Activated CD8-positive, alpha-beta memory T cell treated with anti-CD3 and anti-CD28 coated beads for 24 hours (primary cell): ENCODE measurements at places on chromosomes 6 and 20.

GRCh38 chr20:57080796-57081195, 185.6 kb downstream of the BMP7 start:
- DNase-seq = no peak

DNA sequence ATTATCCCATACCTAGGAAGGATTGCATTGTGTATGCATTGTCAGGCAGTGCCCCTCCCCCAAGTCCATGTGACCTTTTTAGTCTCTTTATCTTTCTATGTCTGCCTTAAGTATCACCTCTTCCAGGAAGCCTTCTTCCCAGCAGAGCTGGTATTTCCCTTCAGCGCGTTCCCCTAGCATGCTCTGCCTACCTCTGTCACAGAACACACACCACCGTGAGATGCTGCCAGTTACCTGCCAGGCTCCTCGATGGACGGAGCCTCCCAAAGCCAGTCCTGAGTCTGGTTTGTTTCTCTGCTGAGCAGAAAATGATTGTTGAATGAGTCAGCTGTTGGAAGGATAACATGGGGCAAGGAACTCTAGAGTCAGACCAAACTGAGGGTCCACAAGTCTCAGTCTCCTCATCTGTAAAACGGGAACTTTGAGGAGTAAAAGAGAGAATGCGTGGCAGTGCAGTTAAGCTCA, 11.3 kb upstream of the ZNF335 start:
- DNase-seq = no peak

DNA sequence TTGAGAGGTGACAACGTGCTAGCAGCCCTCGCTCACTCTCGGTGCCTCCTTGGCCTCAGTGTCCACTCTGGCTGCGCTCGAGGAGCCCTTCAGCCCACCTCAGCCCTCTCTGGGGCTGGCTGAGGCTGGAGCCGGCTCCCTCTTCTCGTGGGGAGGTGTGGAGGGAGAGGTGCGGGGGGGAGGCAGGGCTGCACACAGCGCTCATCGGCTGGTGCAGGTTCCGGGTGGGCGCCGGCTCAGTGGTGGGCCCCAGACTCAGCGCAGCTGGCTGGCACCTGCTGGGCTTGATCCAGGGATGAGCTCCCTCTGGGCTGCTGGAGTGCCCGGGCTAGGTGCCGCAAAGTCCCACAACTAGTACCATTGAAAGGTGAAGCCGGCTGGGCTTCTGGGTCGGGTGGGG, 957.8 kb upstream of the GJE1 start:
- DNase-seq = no peak

DNA sequence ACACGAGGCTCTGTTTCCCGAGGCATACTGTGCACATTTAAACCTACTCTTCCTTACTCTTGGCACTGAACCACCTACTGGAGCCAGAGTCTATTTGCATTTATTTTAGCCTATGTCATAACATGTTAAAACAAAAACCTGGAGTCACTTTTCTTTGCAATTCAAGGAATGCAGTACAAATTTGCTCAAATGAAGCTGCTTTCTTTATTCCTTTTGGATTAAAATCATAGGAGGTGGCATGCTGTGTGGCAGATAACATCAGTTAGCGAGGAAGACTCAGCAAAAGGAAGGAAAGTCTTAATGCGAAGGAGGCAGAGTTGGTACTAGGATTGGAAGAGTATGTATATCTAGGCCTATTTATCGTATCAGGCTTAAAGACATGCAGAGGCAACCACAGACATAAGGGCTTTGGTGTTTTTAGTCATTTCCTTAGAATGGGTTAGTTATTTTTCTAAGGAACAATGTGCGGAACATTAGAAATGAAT, 92.9 kb downstream of the SAMD3 start:
- DNase-seq = no peak

- no peak for DNase-seq
Observed at GRCh38 chr6:138815797-138816528, 20.1 kb downstream of the ECT2L start.

DNA sequence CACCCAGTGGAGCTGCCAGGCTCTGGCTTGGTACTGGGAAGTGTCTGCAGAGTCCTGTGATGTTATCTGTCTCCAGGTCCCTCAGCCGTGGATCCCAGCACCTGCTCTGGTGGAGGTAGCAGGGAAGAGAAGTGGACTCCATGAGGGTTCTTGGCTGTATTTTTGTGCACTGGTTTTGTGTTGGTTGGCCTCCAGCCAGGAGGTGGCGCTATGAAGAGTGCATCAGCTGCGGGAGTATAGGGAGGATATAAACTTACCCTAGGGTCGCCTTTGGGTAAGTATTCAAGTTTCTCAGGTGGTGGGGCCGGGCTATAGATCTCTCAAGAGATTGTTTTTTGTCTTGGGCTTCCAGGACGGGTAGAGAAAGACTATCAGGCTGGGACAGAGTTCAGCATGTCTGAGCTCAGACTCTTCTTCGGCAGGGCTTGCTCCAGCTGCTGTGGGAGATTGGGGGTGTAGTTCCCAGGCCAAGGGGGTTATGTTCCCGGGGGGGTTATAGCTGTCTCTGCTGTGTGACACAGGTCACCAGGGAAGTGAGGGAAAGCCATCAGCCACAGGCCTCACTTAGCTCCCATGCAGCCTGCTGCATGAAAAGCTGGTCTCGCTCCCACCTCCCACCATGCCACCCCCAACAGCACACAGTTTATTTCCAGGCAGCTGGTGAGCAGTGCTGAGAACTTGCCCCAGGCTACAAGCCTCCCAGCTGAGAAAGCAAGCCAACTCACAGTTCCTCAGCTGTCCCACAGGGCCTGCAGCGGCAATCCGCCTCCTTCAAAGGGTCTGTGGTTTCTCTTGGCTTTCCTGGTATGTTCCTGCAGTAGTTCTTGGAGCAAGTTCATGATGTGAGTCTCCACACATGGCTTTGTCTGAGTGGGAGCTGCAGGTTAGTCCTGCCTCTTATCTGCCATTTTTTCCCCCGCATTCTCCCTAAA, 115.7 kb downstream of the AIG1 start:
- DNase-seq = no peak

- no peak for DNase-seq
Observed at GRCh38 chr6:107989166-107990094, 31.4 kb upstream of the SEC63 start.

GRCh38 chr6:106180208-106180607, 94.1 kb downstream of the PRDM1 start:
- no peak for DNase-seq

GRCh38 chr6:169164451-169164850, 89.2 kb downstream of the THBS2 start:
- no peak for DNase-seq

GRCh38 chr6:158825951-158826306, 6.8 kb upstream of the EZR start:
- peak; percentile 9 for DNase-seq

- DNase-seq = no peak
Observed at GRCh38 chr6:75947935-75948334, 124.5 kb downstream of the IMPG1 start.

- no peak for DNase-seq
Observed at GRCh38 chr20:17849901-17850683, 118.5 kb downstream of the SNX5 start.

- DNase-seq = no peak
Observed at GRCh38 chr6:43996618-43997344, 130.5 kb downstream of the MRPL14 start.

GRCh38 chr6:111685058-111685457, 79.4 kb upstream of the TRAF3IP2 start:
- no peak for DNase-seq

GRCh38 chr20:52152416-52152815, 39.2 kb downstream of the ZFP64 start:
- no peak for DNase-seq

- DNase-seq = no peak
Observed at GRCh38 chr6:71015392-71015791, 58.5 kb upstream of the B3GAT2 start.

- DNase-seq = peak; percentile 44
Observed at GRCh38 chr6:16216501-16217155, 21.8 kb upstream of the GMPR start.

GRCh38 chr6:82957171-82957867, 108.3 kb downstream of the UBE3D start:
- no peak for DNase-seq

DNA sequence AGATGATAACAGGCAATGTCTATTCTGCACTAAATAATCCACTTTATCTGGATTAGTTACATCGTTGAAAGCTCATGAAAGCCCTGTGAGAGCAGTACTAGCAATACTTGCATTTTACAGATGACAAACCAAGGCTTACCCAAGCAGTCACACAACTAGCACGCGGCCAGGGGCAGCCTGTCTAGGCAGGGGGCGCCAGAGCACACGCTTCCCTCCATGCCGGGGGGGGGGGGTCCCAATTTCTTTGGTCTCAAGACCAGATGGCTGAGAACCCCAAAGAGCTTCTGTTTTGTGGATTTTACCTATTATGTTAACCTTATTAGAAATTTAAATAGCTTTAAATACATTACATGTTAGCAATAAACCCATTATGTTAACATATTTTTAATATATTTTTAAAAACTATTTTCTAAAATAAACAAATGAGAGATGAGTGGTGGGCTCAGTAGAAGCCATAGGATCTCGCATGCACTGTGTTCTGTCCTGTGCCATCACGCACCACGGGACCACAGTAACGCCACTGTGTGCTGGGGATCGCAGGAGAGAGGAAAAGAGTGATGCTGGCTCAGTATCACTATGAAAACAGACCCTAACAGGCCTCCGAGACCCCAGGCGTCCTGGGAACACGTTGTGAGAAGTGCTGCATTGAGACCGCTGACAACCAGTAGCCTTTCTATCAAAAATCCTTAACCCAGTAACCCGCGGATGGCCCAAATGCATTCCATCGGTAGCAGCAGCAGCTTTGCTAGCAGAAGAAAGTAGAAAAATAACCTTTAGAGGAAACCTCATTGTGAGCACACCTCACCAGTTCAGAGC, 5.3 kb upstream of the PRR18 start:
- DNase-seq = peak; percentile 78

GRCh38 chr6:16149305-16149704, 20.4 kb downstream of the MYLIP start:
- DNase-seq = no peak

- no peak for DNase-seq
Observed at GRCh38 chr20:574297-574942, 30.8 kb upstream of the CSNK2A1 start.

DNA sequence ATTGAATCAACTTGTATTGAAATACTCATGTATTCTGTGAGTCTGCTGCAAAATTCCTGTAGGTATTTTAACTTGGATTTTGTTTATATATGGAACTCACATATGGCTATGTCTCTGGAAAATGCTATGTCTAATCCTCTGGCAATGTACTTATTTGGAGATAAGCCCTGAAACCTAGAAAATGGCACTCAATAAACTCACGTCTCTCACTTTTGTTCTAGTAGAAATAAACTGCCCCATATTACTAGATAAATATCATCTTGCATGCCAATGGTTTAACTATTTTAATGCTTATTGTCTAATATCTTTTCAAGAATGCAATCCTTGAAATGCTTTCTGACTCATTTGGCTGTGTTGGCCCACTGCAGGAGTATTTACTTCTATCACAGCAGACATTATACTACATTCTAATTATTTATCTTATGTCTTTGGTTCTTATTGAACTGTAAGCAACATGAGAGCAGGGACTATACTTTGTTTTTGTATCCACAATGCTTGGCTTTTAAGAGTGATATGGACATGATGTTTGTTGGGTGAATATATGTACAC, 292.2 kb upstream of the RSPO3 start:
- DNase-seq = no peak

DNA sequence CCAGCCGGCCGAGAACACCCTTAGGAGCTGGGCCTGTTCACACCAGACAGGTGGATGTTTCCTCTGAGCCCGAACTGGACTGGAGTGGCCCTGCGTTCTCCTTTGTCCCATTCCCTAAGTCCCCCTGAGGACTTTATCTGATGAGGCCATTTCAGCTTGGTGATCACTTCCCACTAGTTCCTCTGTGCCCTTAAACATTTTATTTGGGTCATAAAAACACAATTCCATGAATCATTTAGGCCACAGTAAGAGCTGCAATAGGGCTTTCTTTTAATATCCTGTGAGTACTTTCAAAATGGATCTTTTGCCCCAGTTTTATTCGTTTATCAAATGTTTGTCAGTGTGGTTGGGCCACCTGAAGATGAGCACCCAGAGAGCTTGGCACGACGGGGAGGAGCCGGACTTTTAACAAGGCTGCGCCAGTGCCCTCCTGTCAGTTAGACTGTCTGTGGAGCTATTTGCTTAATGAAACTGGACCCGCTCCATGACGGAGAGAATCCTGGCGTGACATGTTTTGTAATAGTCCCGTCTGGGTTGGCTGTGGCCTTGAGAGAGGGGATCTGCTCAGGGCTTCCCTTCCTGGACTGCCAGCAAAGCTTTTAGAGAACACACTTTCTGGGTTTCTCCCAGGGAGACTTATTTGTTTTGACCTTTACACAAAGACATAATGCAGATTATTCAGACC, 53.5 kb downstream of the ZDHHC14 start:
- DNase-seq = no peak

GRCh38 chr6:11514672-11515071, 22.9 kb upstream of the TMEM170B start:
- no peak for DNase-seq

DNA sequence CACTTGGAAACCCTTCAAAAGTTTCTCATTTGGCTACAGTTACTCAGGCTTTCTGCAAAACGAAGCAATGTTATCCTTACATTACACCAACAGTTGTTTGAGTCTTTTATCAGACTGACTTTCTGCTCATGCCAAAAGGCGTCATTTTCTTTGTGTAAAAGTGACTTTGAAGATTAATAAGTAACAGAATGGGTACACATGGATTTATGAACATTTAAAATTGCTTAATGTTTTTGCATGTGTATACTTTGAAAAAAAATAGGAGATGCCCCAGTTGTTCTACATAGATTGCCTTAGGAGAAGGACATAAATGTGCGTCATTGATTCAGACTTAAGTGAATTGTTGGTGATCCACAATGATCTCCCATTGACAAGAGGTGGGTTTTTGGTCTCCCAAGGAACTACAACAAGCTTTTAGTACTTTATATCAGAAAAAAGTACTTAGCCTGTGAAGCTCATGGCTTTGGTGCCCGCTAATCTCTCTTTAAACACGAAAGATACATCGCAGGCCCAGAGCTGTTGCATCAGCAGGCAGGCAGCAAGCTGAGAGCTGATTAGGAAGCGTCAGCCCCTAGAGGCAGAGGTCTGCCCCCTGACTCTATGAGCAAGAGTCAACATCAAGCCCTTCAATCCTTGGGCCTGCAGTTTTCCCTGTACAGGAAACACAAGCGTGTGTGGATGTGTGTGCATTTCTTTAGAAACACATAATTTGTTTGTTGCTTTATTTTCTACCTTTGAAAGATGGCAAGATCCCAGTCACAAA, 45.9 kb downstream of the SLC22A3 start:
- DNase-seq = no peak

DNA sequence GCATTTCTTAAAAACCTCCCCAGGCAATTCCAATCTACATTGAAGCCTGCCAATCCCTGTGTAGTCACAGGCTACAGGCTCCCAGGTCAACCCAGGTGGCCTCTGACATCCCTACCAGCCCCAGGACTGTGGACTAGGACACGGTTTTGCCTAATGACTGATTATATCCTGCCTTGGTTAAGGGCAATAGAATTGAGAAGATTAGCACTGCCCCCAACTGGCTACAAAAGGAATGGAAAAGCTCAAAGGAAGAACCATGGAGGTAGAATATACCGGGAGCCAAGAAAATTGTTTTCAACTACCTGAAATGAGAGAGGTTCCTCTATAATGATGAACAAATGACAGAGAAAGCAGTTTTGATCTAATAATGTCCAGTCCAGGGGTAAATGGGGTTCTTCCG, 421.1 kb upstream of the AGPAT4 start:
- DNase-seq = no peak

GRCh38 chr6:49453221-49453620, 9.8 kb downstream of the MMUT start:
- no peak for DNase-seq
